ENCODE measurements at places on chromosomes 3 and 15.
A peak's percentile ranks its signal among the peaks of the same experiment; 100 is the strongest.

GRCh38 chr15:79406210-79406609, 25.9 kb upstream of the MINAR1 start:
- no peak for DNase-seq

DNA sequence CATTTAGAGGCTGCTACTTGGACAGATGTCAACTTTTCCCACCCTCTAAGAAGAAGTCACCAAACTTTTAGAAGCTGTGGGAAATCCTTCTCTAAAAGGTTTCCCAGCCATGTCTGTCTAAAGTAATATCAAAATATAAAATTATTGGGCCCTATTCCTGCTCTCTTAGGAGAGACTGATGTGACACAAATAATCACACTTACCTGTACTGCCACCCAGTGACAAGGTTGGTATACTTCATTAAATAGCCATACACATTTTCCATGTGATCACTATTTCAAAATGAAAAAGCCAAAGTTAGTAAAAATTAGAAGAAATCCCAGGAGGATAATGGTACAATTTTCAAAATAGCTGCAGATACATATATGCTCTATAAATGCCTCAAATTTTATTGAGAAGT, 12.6 kb downstream of the OSBPL11 start:
- DNase-seq: no peak

DNA sequence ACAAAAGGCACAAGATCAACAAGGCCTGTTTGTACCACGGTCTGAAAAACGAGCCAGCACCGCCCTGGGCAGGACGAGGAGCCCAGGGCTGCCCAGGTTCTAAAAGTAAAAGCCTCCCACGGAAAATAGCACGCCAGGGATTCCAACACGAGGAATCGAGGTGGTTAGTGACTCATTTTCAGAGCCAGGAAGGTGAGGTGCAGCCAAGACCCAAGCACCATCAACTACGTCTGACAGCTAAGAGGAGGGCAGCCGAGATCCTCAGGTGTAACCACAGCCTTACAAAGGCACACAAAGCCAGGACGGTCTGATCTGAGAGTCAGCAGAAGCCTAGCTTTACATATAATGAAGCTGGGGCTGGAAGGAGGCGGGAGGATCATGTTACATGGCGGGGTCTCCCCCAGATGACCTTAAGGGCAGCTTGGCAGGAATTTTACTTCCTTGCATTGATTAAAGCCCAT, 52.5 kb downstream of the ATP10A start:
- peak; percentile 61 for DNase-seq

DNA sequence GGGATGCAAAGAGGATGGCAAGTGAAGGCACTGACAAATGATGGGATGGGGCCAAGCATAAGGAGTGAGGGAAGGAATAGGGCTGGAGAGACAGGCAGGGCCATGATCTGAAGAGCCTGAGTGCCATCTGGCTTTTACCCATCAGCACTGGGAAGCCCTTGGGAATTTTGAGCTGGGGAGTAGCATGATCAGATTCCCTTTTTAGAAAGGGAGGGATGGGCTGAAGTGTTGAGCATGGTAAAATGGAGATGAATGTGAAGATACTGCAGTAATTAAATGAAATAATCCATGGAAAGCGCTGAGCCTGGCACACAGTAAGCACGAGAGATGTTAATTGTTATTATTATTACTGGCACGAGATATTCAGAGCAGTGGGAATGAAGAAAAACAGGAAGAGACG, 9.9 kb downstream of the RBP1 start:
- no peak for DNase-seq

DNA sequence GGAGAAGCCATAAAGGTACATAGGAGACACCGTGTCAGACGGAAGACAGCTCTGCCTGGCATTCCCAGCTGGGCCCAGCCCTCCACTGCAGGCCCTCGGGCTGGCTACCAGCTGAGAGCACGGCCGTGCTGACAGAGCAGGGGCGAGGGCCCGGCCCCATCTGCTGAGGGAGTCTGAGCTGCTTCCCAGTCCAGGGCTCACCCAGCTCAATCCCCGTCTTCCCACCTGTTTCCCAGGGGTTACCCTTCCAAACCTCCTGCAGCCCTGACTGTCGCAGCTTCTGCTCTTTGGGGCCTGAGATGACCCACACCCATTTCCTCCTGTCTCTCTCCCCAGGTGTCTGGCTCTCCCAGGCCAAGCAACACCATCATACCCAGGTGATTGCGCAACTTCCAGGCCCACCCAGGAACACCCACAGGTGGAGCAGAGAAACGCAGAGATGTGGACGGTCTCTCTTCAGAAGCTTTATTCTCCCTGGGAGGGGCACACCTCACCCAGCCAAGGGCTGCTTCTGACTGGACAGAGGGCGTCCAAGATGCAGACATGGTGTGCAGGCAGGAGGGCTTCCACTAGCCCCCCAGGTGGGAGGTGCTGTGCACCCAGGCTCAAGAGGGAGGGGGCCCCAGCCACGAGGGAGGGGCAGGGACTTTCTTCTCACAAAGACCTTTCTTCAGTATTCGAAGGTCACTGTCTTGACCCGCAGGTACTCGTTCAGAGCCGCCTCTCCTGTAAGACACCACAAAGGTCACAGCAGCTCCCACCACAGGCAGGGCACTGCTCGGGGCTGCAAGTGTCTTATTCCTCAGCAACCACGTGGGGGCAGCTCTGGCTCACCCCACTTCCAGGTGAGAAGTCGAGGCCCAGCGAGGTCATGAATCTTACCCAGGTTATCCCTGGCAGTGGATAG, 19.4 kb upstream of the SLC41A3 start:
- DNase-seq: peak; percentile 49

DNA sequence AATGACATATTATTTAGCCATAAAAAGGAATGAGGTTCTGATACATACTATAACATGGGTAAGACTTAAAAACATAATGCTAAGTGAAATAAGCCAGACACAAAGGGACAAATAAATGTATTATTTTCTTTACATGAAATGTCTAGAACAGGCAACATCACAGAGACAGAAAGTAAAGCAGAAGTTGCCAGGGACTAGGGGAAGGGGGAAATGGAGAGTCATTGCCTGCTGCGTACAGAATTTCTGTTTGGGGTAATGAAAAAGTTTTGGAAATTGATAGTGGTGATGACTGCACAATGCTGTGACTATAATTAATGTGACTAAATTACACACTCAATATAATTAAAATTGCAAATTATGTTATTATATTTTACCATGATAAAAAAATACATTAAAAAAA, 99.9 kb downstream of the ANO10 start:
- no peak for DNase-seq

DNA sequence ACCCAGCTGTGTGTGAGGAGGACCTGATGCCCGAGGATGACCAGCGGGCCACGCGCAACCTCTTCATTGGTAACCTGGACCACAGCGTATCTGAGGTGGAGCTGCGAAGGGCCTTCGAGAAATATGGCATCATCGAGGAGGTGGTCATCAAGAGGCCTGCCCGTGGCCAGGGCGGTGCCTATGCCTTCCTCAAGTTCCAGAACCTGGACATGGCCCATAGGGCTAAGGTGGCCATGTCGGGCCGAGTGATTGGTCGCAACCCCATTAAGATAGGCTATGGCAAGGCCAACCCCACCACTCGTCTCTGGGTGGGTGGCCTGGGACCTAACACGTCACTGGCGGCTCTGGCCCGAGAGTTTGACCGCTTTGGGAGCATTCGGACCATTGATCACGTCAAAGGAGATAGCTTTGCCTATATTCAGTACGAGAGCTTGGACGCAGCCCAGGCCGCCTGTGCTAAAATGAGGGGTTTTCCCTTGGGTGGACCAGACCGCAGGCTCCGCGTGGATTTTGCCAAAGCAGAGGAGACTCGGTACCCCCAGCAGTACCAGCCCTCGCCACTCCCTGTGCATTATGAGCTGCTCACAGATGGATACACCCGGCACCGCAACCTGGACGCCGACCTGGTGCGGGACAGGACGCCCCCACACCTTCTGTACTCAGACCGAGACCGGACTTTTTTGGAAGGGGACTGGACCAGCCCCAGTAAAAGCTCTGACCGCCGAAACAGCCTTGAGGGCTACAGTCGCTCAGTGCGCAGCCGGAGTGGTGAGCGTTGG, 1.5 kb downstream of the RBM15B start:
- no peak for DNase-seq

DNA sequence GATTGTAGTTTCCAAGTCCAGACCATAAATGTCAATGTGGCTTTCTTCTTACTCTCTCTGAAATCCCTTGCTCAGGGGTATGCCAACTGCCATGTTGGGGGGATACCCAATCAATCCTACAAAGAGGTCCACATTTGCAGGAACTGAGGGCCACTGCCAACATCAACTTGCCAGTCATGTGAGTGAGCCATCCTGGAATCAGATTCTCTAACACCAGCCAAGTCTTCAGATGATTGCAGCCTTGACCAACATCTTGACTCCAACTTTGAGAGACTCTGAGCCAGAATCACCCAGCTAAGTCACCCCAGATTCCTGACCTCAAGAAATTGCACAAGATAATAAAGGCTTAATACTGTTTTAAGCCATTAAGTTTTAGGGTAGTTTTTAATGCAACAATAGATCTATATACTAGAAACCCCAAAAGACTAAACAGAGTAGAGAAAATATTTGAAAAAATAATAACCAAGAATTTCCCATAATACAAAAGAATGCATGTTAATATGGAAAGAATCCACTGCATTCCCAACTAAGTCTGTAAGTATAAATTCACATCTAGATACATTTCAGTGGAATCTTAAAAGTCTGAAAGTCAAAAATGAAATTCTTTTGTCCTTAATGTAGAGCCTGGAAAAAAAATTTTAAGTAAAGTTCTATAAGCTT, 22.4 kb downstream of the ISG20 start:
- no peak for DNase-seq

DNA sequence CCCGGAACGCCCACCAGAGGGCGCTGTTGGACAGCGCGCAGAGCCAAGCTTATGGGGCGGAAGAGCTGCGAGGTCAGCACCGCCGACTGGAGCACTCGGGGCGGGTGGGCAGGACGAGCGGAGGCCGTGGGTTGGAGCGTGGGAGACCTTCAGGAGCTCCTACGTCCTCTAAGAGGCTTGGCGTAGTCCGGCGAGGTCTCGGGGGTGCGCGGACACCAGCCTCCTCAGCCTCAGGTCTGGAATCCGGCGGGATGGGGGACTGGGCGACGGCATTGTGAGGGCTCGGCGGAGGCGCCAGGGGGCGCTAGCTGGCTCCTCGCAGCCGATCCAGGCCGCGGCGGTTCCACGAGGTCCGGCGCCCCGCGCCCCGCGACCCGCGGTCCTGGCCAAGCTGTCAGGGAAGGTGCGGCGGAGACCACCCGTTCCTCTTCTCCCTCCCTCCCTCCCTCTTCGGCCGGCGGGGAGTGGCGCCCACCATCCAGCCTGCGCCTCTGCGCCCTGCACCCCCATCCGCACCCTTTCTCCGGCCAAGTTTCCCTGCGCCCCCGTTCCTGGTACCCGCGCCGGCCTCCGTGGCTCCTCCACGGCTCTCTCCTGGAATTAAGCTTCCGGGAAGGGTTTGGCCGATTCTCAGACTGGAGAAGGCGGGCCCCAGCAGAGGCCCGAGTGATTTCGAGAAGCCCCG, 24.3 kb upstream of the POLG start:
- peak; percentile 95 for DNase-seq

GRCh38 chr3:124258057-124258500, 266.2 kb upstream of the ROPN1 start:
- DNase-seq: no peak

DNA sequence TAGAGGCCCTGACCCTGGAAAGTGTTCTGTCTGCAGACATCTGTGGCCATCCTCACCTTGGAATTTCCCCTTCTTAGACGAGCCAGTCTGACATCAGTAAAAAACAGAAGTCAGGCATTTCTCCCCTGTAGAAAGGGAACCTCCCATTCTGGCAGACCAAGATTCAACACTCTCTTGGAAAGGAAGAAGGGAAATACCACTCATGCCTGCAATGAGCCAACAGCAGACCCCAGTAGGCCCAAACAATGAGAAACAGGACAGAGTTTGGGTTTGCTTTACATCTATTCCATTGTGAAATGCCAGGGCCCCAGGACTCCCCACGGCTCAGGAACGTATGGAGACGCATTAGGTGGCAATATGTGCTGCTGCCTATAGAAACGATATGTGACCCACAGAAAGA, 264.0 kb upstream of the NSMCE3 start:
- DNase-seq: no peak

DNA sequence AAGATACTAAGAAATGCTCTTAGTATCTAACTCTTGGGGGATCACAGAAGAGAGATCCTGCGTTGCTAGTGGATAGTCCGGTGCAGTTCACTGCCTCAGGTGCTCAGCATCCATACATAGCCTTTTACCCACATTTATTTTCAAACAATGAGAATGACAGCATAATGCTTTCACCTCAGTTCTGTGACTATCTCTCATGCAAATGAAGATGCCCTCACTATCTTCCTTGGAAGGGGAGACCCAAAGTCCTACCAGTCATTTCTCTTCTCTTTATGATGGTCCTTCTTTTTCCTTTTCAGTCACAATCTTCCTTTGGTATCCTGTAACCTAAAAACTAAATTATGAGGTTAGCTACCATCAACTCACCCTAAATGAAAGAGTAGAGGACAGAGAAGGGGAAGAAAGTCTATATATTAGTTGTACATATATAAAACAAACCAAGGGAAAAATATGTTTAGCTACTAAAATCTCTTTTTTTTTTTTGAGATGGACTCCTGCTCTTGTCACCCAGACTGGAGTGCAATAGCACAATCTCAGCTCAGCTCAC, 30.9 kb upstream of the SLC28A2 start:
- DNase-seq: no peak

DNA sequence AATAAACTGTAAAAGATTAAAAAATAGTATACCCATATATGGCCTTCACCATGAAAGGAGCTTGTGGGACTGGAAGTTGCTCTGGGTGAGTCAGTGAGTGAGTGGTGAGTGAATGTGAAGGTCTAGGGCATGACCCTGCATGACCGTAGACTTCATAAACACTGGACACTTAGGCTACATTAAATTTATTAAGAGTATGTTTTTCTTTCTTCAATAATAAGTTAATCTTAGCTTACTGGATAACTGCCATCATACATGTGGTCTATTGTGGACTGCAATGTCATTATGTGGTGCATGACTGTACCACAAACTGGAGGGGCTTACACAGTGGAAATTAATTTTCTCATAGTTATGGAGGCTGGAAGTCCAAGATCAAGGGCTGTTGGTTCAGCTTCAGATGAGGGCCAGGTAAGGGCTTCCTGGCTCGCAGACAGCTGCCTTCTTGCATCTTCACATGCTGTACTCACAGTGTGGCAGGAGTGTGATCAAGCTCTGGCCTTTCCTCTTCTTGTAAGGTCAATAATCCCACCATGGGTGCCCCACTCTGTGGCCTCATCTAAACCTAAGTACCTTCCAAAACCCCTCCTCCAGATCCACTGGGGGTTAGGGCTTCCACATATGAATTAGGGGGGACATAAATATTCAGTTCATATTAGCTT, 40.8 kb upstream of the PRR23E start:
- no peak for DNase-seq

DNA sequence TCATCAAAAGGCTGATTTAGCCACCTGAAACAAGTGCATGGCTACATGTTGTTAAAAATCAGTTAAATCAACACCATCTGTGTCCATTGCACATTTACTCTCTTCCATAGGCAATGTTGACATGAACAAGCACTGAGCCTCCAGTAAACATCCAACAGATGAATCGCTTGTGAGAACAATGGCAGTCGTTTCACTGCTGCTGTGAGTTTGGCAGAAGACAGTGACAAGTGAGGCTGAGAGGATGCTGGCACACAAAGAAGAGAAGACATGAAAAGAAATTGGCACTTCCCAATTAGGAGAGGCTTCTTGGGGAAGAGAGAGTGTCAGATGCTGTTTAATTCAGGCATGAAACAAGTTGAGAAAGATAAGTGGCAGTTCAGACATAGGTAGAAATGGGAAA, 227.4 kb upstream of the STT3B start:
- DNase-seq: no peak
